ENCODE measurements at places on chromosomes 13 and 19.

DNA sequence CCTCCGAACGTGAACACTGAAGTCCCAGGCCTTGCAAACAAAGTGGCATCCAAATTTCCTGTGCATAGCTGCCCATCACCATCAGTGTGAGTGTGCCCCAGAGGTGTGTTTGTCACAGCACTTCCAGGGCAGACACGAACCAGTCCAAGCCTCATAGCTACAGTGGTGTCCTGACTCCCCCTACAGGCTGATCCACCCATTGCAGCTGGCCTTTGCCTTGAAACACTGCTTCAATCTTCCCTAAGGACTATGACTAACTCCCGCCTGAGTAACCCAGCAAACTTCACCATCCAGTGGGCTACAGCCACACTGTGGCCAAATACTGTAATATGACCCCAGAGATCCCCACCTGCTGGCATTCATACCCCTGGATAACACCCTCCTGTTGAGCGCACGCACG, 3.9 kb downstream of the ZNF266 start:
- peak; percentile 35 for DNase-seq

DNA sequence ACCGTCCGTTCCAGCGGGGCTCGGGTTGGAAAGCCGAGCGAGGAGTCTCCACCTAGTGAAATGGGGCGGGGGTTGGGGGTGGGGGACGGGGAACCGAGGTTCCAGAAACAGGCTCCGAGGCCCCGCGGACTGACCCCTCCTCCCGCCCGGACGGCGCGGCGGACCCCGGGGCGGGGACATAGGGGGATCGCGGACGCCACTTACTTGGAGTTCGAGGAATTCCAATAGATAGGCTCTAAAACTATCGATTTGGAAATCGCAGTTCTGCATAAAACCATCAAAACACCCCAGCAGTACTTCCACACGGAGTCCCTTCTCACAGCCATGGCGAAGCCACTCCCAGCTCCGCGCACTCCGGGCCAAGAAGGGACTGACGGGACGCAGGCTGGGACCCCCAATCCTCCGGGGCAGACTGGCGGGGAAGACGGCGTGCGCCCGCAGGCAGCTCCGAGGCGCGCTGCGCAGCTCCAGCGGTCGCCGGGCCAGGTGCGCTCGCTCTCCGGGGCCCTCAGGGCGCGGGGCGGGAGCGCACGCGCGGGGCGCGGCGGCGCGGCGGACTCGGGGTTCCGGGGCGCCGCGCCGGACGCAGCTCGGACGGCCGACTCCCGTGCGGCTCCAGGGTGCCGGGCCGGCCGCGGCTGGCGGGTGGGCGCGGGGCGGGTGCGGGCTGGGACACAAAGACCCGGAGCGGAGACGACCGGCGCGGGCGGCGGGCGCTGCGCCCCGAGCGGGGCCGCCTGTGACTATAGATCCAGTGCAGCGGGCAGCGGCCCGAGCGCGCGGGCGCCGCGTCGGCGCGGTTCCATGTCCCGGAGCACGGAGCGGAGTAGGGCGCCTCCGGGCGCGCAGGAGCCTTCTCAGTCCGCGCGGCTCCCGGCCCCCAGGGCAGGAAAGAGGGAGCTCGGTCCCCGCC, 567 bp downstream of the EFNB2 start:
- DNase-seq = peak; percentile 19

- DNase-seq = no peak
Observed at GRCh38 chr19:30558793-30559192, 186.6 kb downstream of the ZNF536 start.

- no peak for DNase-seq
Observed at GRCh38 chr19:55370305-55370988, at the start of gene IL11. IL11 (minus strand) TSS chr19:55370463; CDS start chr19:55370310, 153 bp downstream.

DNA sequence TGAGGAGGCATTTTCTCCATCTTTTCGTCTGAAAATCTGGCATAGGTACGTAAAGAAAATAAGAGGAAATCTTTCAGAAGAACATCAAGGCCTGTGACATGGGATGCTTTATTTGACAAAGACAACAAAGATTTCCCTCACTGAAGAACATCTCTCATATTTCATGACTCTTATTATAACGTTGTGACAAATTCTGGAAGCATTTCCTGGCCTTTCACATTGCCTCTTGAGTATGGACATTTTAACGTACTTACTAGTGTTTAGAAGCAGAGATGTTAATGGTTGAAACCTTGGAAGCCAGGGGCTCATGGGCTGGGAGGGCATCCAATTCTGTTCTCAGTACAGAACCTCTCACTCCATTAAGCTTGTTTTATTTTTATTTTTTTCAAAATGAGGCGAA, 210.8 kb downstream of the DCT start:
- DNase-seq = no peak

GRCh38 chr13:71515744-71516038, 351.3 kb downstream of the DACH1 start:
- DNase-seq = no peak

GRCh38 chr13:78193846-78194245, 275.2 kb upstream of the EDNRB start:
- no peak for DNase-seq

- no peak for DNase-seq
Observed at GRCh38 chr13:40155201-40155600, 499.7 kb downstream of the COG6 start.

GRCh38 chr19:10946958-10947657, 13.7 kb upstream of the SMARCA4 start:
- no peak for DNase-seq

DNA sequence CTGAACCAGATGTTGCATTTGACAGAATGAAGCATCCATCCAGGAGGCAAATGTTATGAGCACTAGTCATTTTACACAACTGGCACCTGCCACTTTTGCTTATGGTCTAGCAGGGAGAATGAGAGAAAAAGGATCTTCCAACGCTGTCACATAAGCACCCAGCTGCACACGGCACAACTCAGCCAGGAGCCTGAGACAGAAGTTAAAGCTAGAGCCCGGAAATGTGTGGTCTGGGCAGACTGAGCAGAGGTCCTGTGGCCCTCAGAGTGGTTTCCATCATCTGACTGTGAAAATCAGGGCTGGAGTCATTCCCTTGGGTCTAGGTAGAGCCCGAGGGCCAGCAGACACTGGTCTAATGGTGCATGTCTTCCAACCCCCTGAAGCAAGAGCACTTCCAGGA, 78.4 kb upstream of the XPO4 start:
- no peak for DNase-seq

- DNase-seq = no peak
Observed at GRCh38 chr19:14437578-14438140, 4.6 kb downstream of the PKN1 start.

DNA sequence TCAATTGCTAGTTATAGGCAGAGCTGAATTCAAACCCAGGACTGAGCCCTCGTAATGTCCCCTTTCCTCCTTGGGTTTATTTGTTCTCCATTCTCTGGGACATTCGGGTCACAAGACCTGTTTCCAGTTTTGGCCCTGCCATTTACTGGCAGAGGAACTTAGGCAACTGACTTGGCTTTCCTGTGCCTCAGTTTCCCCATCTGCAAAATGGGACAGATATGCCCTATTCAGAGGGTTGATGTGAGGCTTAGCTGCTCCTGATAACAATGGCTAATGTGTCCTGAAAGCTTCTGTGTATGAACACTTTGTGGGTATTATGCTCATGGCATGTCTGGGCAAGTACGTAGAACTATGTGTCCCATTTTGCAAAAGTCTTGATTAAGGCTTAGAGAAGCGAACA, 996 bp downstream of the ZNF524 start:
- no peak for DNase-seq

- DNase-seq = no peak
Observed at GRCh38 chr13:112671359-112671758, 18.5 kb upstream of the ATP11A start.

- DNase-seq = no peak
Observed at GRCh38 chr13:43143591-43143990, 120.2 kb downstream of the DNAJC15 start.

GRCh38 chr13:80296638-80297037, 44.3 kb downstream of the SPRY2 start:
- DNase-seq = no peak

- no peak for DNase-seq
Observed at GRCh38 chr13:34868733-34869132, 73.3 kb upstream of the NBEA start.

DNA sequence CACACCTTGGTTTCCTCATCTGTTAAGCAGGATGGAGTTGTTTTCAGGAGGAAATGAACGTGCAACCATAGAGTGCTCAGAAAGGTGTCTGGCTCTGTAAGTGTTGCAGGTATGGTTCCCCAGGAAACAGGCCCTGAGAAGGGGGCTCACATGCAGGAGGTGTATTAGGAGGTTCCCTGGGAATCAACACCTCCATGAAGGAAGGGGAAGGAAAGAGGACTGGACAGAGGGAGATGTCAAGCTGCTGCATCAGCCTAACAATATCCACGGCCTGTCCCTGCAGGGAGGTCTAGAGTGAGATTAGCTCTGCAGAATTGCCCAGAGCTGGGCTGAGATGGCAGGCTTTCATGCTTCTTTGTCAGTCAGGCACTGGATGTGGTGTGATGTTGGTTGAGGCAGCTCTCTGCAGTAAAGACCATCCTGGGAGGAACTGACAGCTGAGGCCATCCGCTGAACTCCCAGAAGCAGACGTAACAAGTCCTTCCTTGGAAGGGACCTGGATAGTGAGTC, 373.3 kb downstream of the ZNF536 start:
- no peak for DNase-seq

DNA sequence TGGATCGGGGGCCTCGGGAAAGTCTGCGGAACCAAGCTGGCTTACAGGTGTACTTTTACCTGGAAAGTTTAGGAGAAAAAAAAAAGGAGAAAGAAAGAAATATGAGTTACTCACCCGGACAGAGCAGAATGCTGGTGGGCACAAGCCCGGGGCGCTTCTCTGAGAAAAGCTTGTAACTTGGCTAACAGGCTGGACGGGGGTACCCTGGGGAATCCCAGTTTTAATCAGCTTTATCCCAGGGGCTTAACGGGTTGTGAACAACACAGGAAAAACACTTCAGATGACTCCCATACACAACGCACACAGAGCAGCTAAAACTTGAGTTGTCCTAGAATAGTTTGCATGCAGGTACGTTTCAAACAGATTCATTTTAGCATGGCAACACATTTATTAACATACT, 37.3 kb downstream of the KLF2 start:
- DNase-seq = no peak

- no peak for DNase-seq
Observed at GRCh38 chr13:53946500-53946899, 917.9 kb downstream of the OLFM4 start.

GRCh38 chr19:4232614-4233281, 3.4 kb downstream of the EBI3 start:
- DNase-seq = no peak

- DNase-seq = no peak
Observed at GRCh38 chr13:47461816-47462215, 539.3 kb downstream of the SUCLA2 start.

GRCh38 chr13:64007339-64007738, 2591.7 kb upstream of the PCDH20 start:
- DNase-seq = no peak

DNA sequence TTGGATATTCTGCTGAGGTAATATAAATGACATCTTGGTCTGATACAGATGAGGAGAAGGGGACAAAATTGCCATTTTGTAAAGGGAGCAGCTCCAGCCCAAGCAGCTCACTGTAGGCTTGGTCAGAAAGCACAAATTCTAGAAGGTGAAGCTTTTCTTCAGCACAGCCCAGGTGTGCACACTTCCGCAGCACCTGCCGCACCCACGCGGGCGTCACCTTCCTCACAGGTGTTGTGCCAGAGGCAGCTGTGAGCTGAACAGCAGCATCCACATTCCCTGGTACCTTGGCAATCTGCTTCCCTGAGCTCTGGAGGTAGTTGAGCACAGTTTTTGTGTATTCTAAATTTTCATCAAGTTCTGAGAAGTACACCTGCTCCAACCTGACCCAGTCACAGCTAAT, 79.0 kb downstream of the SACS start:
- no peak for DNase-seq

- no peak for DNase-seq
Observed at GRCh38 chr19:35272122-35272719, 3.5 kb downstream of the USF2 start.

DNA sequence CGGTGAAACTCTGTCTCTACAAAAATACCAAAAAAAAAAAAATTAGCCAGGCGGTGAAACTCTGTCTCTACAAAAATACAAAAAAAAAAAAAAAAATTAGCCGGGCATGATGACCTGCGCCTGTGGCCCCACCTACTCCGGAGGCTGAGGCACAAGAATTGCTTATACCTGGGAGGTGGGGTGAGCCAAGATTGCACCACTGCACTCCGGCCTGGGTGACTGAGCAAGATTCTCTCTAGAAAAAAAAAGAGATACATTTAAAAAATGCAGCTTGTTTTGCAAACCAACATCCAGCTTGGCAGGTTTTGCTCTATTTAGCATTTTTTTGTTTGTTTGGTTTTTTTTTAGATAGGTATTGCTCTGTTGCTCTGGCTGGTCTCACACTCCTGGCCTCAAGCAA, 6.7 kb upstream of the PGPEP1 start:
- no peak for DNase-seq

DNA sequence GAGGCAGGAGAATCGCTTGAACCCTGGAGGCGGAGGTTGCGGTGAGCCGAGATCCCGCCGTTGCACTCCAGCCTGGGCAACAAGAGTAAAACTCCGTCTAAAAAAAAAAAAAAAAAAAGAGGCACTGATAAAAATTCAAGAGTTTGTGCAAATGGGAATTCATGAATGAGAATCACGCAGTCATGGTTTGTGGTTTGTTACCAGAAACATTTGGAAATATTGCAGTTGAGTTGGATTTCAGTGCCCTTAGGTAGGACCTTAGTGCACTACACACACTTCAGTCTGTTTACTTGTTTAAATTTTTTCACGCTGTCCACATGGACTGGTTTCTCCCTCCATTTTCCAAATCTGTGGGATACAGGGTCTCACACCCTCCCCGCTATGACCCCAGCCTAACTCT, 28.4 kb downstream of the ZNF844 start:
- no peak for DNase-seq

DNA sequence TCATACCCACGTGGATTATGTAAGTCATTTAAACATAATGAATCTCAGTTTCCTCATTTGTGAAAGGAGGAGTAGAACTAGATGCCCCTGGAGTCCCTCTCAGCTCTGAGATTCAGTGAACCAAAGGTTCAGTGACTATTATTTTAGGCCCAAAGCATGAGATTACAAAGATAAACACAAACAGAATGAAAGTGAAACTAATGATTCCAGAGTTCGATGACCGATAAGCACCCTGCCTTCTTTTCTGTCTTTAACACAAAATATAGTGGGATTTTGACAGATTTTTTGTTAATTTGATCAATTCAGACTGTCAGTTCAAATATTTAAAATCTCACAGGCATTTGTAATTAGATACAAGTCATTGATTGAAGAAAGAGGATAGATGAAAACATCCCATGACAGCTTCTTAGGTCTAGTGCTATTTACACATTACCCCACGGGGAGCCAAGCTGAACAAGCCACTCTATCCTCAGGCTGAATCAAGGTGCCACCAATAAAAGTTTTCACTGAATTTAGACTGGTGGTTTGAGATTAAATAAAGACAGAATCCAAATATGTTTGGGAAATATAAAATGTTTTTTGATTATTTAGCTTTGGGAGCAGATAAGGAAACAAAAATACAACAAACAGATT, 64.6 kb upstream of the RAP2A start:
- DNase-seq = no peak

- DNase-seq = no peak
Observed at GRCh38 chr19:38711726-38712153, 32.5 kb downstream of the CAPN12 start.

- DNase-seq = peak; percentile 82
Observed at GRCh38 chr19:49677901-49678674, 1.0 kb downstream of the PRMT1 start.

Measured in CD4-positive, alpha-beta T cell treated with Interleukin-6 for 4 hours (primary cell).